ENCODE measurements at places on chromosomes 11 and 22.

DNA sequence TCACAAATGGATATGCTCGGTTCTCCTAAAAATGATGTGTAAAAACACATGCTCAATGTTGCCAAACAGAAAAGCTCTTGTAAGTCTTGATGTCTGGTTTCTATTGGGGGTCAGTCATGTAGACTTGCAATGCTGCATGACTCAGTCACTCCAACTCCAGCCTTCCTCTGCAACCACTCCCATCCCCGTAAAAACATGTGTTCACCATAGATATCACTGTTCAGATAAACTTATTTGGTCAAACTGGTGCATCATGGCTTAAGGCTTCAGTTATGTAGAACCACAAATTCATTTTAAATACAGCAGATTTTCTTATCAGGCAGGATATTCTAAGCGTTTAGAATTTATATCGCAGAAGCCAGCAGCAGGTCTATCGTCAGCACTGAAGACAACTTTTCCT, 298.4 kb upstream of the LUZP2 start:
- DNase-seq = no peak

DNA sequence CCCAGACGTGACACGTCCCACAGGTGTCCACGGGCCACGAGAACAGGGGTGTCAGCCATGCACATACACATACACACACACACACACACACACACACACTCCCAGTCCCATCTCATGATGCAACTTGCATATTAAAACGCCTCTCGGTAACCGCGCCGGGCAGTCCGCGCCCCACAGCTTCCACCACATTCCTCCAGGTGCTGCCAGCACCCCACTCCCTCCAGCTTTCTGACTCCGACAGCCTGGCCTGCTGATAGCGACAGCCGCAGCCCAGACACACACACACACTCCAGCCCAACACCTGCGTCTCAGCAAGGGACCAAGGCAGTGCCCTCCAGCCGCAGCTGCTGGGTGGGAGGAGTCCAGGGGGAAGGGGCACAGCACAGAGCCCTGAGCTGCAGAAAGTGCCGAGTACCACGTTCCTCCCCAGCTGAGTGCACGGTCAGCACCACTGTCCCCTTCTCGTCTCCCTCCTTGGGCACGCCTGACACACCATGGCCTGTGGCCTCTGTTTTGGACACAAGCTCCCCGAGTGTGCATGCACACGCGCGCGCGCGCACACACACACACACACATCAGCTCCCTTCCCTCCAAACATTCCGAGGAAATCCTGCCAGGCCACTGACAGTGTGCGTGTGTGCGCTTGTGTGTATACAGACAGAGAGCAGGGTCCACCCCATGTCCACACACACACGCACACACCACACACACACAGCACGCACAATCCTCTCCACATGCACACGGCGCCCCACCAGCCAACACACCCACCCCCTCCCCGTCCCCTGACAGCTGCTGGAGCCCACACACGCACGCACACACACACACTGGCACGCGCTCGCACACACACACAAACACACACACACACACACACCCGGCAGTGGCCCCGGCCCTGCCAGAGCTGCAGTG, 1.2 kb downstream of the ELFN2 start:
- no peak for DNase-seq

DNA sequence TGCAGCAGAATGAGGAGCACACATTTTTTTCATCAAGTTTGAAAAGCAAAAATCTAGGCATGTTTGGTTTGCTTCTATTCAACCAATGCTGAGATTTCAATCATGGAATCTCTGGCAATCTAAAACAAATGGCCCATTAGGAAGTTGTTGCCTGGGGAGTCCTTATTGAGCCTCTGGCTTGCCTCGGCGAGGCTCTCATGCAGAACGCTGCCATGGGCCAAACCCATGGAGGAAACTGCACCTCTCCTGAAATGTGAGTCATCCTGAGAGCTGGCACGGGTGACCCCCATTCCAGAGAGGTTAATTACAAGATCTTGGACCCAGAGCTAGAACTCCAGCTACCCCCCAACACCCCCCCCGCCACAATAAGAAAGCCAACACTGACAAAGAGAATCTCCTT, 80.7 kb downstream of the MN1 start:
- no peak for DNase-seq

DNA sequence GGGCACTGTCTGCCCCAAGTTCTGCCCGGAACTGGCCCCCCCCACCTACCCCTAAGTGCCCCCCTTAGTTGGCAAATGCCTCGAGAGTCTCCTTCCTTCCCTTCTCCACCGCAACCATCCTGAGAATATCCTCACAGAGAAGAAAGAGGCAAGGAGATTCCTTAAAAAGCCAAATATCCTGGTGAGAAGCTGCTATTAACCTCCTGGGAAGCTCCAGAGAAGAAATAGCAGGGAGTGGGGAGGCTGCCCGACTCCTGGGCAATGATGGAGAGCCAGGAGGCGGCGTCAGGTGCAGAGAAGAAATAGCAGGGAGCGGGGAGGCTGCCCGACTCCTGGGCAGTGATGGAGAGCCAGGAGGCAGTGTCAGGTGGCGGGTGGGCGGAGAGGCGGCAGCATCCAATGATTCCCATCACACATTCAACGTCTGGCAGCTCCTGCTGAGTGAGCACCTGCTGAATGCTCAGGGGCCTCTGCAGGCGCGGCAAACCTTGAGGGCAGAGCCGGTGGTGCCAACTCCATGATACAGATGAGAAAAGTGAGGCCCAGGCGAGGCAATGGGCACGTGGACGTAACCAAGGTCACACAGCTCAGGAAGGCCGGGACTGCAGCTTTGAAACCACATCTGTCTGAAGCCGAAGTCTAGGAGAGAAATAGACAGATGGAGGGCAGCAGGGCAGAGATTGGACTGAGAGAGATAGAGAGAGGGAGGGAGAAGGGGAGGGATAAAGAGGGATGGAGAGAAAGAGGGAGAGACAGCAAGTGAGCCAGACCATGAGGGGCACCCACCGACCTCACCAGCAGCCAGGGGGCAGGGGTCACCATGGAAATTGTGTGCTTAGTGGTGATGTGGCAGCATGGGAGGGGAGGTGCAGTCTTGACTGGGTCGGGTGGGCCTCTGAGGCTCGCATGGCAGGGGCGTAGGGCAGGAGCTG, 58.3 kb downstream of the CYTH4 start:
- no peak for DNase-seq

GRCh38 chr11:65298131-65298535, 16.5 kb upstream of the CDC42EP2 start:
- no peak for DNase-seq

DNA sequence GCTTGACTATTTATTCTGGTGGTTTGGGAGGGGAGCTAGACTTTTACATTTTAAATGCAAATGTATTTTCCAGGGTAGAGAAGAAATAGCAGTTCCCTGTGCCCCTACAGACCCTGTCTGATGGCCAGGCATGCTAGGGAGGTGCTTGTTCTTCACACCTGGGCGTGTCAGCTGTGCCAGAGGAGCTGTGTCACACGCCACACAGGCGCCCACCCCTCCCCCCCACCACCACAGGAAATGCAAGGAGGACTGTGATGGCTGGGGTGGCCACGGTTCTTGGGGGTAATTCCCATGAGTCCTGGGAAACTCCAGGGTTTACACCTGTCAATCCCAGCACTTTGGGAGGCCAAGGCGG, 82.2 kb downstream of the FLI1 start:
- no peak for DNase-seq

- DNase-seq = no peak
These were observed 11.4 kb upstream of the KCNJ1 start for GRCh38 chr11:128878455-128878854.

GRCh38 chr11:74507582-74507981, 14.1 kb upstream of the LIPT2 start:
- DNase-seq = no peak

DNA sequence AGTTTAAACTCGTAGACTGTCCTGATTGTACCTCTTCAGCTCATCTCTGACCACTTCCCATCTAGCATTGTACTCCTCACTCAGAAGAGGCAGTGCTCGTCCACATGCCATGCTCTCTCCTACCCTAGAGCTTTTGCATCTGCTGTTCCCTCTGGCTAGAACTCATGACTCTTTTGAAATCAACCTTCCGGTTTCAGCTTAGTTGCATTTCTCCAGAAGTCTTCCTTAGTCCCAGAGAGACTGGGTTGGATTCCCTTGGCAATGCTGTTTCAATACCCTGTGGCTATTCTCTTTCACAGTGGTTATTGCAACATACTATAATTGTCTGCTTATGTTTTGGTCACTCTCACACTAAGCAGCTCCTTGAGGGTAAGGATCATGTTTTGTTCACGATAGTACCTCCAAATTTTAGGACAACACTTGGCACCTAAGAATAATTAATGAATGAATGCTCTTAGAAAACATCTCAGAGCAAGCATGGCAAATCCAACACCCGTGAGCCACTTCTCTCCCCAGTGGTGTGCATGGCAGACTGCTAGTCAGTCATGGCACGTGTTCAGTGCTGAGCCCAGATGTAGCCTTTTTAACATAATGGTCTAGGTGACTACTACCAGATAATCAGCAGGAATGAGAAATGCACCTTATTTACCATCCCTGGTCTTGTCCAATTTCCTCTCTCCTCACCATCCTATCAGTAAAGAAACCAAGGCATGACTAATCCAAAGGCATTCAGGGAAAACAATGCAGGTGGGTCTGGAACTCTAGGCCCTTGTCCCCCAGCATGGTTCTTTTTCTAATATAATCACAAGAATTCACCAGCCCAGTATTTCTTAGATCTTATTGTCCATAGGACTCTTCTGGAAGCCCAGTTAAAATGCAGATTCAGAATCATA, 14.5 kb downstream of the SEPTIN3 start:
- no peak for DNase-seq

GRCh38 chr22:36885474-36885873, 24.7 kb downstream of the NCF4 start:
- DNase-seq = no peak

DNA sequence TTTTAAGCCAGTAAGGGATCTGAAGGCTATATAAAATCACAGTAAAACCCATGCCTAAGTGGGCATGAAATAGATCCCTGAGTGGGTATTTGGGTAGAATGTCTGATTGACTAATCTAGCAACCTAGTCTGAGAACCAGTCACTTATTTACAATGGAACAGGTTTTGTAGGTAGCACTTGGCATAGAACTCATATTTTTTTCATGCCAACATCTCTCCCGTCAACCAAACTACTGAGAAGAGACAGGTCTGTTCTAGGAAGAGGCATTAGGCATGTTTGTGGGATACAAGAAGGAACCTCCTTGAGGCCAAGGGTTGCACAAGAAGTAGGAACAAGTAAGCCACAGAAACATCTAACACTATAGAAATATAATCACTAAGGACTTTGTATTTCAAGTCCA, 840.4 kb upstream of the TENM4 start:
- DNase-seq = no peak

GRCh38 chr22:31637447-31637890, 24.5 kb downstream of the PISD start:
- DNase-seq = no peak

- no peak for DNase-seq
These were observed 269.9 kb upstream of the SORL1-AS1 start for GRCh38 chr11:121722431-121723245.

GRCh38 chr11:10954184-10954583, 96.3 kb upstream of the ZBED5 start:
- no peak for DNase-seq

- DNase-seq = peak; percentile 28
These were observed at the start of gene SYTL2 for GRCh38 chr11:85810871-85811611. Gene SYTL2 (minus strand): TSS chr11:85811141. CDS start chr11:85757725, 53,416 bp downstream.

- no peak for DNase-seq
These were observed 742.4 kb downstream of the NTM start for GRCh38 chr11:132112846-132113245.

DNA sequence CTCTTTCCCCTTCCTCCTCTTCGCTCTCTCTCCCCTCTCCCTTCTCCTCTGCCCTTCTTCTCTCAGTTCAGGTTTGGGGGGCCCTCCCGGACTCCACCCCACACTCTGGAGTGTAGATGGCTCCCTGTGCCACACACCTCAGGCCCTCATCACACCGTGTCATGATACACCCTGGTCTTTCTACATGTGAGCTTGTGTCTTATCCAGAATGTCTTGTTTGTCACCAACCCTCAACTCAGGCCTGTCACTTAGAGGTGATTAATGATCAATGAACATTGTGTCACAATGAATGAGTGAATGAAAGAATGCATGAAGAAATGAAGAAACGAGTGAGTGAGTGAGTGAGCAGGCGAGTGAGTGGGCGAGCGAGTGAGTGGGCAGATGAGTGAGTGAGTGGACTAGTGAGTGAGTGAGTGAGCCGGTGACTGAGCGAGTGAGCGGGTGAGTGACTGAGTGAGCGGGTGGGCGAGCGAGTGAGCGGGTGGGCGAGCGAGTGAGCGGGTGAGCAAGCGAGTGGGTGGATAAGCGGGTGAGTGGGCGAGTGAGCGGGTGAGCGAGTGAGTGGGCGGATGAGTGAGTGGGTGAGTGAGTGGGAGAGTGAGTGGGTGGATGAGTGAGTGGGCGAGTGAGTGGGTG, 33.8 kb downstream of the CAPN1 start:
- DNase-seq = peak; percentile 42

- no peak for DNase-seq
These were observed 110.8 kb downstream of the GRIK4 start for GRCh38 chr11:120622189-120622875.

- DNase-seq = no peak
These were observed 18.5 kb downstream of the MGAT3 start for GRCh38 chr22:39475337-39475736.

DNA sequence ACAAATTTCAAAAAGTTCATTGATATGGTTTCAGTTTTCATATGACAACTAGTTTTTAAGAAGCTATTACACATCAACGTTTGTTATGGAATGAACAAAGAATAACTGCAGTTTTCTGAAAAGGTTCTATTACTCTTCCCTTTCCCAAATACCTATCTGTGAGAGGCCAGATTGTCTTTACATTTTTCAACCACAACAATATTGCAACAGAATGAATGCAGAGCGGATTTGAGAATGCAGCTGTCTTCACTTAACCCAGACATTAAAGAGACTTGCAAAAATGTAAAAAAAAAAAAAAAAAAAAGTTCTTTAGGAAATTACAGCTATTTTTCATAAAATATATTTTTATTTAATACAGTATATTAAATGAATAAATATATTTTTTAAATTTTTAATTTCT, 250.8 kb downstream of the DDX10 start:
- DNase-seq = no peak

DNA sequence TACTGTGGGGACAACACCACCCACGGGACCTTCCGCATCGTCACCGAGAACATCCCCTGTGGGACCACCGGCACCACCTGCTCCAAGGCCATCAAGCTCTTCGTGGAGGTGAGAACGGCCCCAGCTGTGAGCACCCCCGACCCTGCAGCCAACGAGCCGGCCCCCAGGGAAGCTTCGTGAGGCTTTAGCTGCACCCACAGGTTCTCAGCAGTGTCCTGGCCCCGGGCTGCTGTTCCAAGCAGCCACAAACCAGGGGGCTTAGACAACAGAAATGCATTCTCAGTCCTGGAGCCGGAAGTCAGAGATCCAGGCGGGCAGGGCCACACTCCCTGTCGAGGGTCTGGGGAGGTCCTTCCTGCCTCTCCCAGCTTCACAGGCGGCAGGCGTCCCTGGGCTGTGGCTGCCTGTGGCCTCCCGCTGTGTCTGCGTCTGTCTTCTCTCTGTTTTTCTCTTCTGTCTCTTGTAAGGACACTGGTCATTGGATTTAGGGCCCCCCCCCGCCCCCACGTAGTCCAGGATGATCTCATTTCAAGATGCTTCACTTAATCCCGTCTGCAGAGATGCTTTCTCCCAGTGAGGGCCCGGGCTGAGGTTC, 12.5 kb downstream of the MUC5B start:
- no peak for DNase-seq

- DNase-seq = no peak
These were observed 1.2 kb upstream of the MIOX start for GRCh38 chr22:50485221-50486131.

- DNase-seq = no peak
These were observed 553.7 kb downstream of the MN1 start for GRCh38 chr22:27247701-27248434.

- DNase-seq = no peak
These were observed 54.0 kb downstream of the C11orf91 start for GRCh38 chr11:33646629-33647028.
